Type B pancreatic cell (in vitro differentiated cells): ENCODE measurements at places on chromosomes 7 and 10. TPM values are rescaled to one million over a fixed set of nuclear protein-coding genes. Genes with fewer than 3 reads are reported as not detected.

DNA sequence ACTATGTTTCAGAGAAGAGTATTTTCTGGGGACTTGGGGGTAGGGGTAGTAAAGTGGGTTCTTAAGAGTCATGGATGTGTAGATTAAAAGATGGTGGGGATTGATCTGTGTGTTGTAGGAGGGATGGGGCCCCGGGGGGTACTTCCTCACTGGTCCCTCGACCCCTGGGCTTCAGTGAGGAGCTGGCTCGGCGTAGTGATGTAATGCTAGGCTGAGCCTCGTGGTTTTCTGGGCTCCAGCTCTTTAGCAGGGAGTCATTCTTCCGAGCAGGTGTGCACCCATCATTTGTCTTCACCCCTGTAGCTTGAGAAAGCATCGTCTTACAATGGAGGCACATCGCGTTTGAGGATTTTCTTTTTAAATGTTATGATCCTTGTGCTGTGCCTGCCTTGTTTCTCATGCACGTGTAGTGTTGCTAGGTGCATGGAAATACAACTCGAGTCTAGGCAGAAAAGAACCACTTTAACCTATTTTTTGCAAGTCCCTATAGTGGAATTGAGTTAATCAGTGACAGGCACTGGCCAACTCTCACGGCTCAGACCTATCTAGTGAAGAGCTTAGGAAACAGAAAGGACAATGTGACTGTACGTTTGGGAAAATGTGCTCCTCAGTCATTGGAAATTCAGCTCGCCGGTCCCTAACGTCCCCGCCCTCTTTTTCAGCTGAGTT lies 106.1 kb upstream of the BTBD16 start:
- H3K27me3 ChIP-seq = peaks cover 11% of the 10 kb centered on the region
- H3K27ac ChIP-seq = peak overlapping the region; percentile 86
- peak overlapping the region; percentile 92 for H3K4me3 ChIP-seq

GRCh38 chr7:29332042-29332811 lies 137.7 kb downstream of the CHN2 start:
- no peak overlapping the region for H3K27ac ChIP-seq
- DNase-seq = no peak
- no peaks in the 10 kb centered on the region for H3K27me3 ChIP-seq
- peaks cover 39% of the 10 kb centered on the region for H3K4me1 ChIP-seq
- H3K4me3 ChIP-seq = no peak overlapping the region

DNA sequence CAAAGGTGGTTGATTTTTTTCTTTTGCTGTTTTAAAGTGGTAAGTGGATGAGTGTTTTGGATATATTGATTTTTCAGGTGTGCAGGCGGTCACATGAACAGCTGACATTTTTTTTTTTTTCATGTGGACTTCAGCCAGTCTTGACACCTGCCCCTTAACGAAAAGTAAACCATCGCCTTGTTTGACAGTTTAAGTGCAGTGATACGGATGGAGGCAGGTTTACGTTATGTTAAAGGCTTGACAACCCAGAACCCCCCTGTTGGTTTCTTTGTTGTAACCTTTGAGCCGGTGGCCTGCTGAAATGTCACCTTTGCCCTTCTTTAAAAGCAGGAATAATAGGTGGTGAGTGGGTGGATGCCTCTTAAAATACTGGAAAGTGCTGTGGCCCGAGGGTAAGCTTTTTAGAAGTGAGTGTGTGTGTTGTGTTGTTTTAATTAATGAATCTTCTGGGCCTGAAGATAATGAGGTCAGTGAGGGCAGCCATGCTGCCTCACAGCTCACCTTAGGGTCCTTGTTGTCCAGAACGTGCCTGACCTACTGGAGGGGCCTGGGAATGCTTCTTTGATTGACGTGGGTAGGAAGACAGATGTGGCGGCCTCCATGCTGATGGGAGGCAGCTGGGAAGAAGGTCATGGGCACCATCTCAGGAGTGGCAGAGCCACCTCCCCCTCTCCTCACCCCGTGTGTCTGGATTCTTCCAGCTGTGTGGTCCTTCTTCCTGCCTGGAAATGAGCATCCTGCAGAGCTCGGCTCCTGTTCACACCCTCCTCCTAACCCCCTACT lies 69.8 kb downstream of the TCF7L2 start:
- H3K27me3 ChIP-seq = peaks cover 3% of the 10 kb centered on the region
- H3K4me3 ChIP-seq = peak overlapping the region; percentile 65
- no peaks in the 10 kb centered on the region for H3K36me3 ChIP-seq
- peak overlapping the region; percentile 35 for H3K27ac ChIP-seq

Gene ZNF727
- not detected in 2 replicates for total RNA-seq

Gene ZNF853
- total RNA-seq = 5.0 and 9.2 TPM in 2 replicates
